ENCODE measurements at places on chromosomes 2 and 18.

- DNase-seq = no peak
Observed at GRCh38 chr2:71130905-71131244, 441 bp downstream of the MPHOSPH10 start.

GRCh38 chr2:58357521-58357920, 116.4 kb upstream of the FANCL start:
- DNase-seq = no peak

DNA sequence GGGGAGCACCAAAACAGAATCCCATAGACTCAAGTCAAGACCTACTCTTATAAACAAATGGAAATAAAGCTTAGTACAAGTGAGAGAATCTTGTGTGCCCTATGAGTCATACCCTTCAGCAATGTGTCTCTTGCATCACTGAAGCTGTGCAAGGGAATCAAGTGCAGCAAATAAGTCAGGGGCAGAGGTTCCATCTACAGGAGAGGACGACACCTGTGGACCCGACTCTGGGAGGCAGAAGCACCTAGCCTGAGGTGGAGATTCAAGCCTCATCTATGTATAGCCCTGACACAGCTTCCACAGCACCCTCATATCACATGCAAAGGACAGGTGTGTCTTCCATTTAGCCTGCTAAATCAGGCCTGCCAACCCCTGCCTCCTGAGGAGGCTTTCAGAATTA, 298.2 kb downstream of the CNTNAP5 start:
- DNase-seq = no peak

- no peak for DNase-seq
Observed at GRCh38 chr18:6649421-6650126, 79.9 kb upstream of the ARHGAP28 start.

GRCh38 chr2:241279413-241279812, 36.1 kb downstream of the HDLBP start:
- no peak for DNase-seq

GRCh38 chr2:228417526-228417925, 236.0 kb upstream of the SPHKAP start:
- DNase-seq = no peak

DNA sequence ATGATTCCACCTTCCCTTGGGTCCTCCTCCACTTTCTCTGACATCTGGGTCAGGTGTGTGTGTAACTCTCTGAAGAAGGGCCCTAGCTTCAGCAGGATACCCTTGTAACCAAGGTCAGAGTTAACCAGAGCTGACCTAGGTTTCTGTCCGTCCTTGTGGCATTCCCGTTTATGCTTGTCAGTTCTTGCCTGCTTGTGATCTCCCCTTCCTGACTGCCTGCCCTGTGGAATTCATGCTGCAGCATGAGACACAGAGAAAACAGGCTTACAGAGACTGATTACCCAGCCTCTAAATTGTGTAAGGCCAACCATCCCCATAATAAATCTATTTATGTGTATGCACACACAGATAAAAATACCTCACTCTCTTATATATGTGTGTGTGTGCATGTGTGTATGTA, 22.8 kb downstream of the NXPH2 start:
- DNase-seq = no peak

DNA sequence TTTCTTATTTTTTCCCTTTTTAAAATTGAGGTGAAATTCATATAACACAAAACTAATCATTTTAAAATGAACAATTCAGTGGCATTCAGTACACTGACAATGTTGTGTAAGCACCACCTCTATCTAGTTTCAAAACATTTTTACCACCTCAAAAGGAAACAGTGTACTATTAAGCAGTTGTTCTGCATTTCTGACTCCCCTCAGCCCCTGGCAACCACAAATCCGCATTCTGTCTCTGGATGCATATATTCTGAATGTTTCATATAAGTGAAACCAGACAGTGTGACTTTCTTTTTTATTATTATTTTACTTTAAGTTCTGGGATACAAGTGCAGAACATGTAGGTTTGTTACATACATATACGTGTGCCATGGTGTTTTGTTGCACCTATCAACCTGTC, 19.2 kb upstream of the TANK start:
- DNase-seq = no peak

- no peak for DNase-seq
Observed at GRCh38 chr18:69755856-69756496, 191.7 kb downstream of the CD226 start.

DNA sequence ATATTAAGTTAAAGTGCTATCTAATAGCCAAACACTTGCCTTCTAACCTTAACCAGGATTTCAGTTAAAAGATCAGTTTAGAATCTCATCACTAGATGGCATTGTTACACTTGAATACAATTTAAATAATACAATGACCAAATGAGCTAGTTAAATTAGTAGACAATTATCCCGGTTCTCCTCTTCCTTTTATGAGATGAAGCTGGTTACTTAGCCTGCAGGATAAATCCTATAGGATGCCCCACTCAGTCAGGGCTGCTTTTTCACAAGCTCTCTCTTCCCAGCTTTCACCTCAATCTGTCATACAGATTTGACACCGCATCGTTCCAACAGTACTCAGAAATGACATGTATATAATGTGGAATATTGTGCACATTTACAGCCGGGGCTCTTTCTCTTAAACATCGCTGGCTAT, 678.8 kb downstream of the KCNJ3 start:
- no peak for DNase-seq

GRCh38 chr2:144372410-144373080, 147.4 kb downstream of the ZEB2 start:
- no peak for DNase-seq

GRCh38 chr2:36466135-36466534, 110.6 kb downstream of the CRIM1 start:
- DNase-seq = no peak

- no peak for DNase-seq
Observed at GRCh38 chr2:188024811-188025210, 266.9 kb upstream of the GULP1 start.

GRCh38 chr2:15359716-15360531, 201.2 kb downstream of the NBAS start:
- no peak for DNase-seq

- DNase-seq = no peak
Observed at GRCh38 chr18:710418-711300, 1.8 kb downstream of the ENOSF1 start.

GRCh38 chr18:60067426-60068210, 167.8 kb downstream of the PMAIP1 start:
- no peak for DNase-seq

GRCh38 chr2:231929961-231930592, 3.9 kb upstream of the NPPC start:
- no peak for DNase-seq

GRCh38 chr2:82254728-82255127, 1950.2 kb upstream of the LRRTM1 start:
- no peak for DNase-seq

DNA sequence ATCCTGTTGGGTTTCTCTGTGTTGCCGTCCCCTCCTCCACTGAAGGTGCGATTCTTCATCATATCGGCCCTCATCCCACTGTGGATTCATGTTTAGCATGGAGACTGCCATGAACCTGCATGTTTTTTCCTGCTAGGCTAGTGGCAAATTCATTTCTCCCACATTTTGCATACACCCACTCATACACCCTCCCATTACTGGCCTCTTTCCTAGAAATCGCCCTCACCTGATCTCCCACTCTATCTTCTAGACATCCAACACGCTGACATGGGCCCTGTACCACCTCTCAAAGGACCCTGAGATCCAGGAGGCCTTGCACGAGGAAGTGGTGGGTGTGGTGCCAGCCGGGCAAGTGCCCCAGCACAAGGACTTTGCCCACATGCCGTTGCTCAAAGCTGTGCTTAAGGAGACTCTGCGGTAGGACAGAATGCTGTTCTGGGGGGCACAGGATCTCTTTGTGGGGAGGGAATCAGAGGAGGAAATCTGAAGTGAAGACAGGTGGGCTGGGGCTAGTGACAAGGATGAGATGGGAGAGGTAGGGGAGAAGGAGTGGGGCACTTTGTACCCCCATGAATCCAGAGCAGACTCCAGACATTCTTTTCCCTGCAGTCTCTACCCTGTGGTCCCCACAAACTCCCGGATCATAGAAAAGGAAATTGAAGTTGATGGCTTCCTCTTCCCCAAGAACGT, 17.7 kb downstream of the PRKAG3 start:
- no peak for DNase-seq

GRCh38 chr18:57435846-57436190, 644 bp downstream of the ONECUT2 start:
- DNase-seq = no peak

GRCh38 chr18:48825101-48825745, 125.5 kb downstream of the SMAD7 start:
- DNase-seq = no peak

- no peak for DNase-seq
Observed at GRCh38 chr2:105954891-105955290, 210.2 kb downstream of the NCK2 start.

GRCh38 chr2:124913868-124914267, 888.8 kb downstream of the CNTNAP5 start:
- no peak for DNase-seq

GRCh38 chr2:74379851-74380789, at the start of gene DCTN1:
TSS of gene DCTN1 (minus strand) at chr2:74380311. CDS start at chr2:74380037, 274 bp downstream.
- DNase-seq = no peak

GRCh38 chr2:1814061-1814460, 69.7 kb upstream of the PXDN start:
- DNase-seq = no peak

DNA sequence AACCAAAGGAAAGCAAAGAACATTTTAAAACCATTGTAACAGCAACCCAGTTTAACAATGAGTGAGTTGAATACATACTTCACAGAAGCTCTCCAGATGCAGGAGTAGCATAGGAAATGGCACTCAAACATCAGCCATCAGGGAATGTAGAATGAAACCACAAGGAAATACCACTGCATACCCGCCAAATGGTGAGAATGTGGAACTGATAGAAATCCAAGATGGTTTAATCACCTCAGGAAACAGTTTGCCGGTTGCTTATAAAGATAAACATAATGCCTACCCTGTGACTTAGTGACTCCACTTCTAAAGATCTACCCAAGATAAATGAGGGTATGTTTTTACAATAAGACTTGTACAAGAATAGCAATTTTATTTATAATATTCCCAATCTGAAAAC, 132.0 kb downstream of the GALNT1 start:
- no peak for DNase-seq

DNA sequence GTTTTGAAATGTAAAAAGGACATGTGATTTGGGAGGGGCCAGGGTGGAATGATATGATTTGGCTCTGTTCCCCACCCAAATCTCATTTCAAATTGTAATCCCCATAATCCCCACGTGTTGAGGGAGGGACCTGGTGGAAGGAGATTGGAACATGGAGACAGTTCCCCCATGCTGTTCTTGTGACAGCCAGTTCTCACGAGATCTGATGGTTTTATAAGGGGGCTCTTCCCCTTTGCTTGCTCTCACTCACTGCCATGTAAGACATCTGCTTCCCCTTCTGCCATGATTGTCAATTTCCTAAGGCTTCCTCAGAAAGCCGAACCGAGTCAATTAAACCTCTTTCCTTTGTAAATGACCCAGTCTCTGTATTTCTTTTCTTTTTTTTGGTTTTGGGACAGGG, 39.2 kb downstream of the FECH start:
- DNase-seq = no peak

GRCh38 chr2:119486886-119487285, 37.4 kb downstream of the SCTR start:
- no peak for DNase-seq
